Stimulated activated CD8-positive, alpha-beta memory T cell treated with anti-CD3 and anti-CD28 coated beads, Interleukin-4, amount 100 ng/mL, for 4 hours (primary cell): ENCODE measurements at places on chromosomes 2 and 18.

DNA sequence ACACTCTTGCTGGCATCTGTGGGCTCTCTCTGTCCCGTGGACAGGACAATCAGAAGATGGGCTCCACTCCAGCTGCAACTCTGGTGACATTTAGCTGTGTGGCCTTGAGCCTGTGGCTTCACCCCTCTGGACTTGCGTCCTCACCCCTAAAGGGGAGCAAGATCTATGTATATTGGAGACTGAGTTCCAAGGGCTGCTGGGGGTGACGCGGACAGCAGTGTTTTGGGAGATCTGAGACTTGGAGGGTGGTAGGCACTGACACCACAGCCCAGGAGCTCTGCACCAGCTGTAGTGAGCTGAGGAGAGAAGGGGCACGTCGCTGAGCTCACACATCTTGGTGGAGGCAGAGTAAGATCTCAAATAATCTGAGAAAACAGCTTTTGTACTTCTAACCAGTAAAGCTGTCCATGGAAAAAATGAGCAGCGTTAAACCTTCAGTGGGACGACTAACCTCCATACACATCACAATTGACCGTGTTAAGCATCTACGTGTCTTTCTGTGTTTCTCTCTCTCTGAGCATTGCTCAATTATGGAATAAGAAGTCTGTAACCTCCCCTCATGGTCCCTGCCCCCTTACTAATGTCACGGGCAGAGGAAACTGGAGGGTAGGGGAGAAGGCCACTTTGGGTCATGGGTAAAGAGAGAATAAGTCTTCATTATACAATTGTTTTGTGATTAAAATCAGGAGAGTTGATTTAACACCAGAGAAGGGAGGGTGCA is 85.8 kb downstream of the SH3RF3 start:
- no peak for DNase-seq

- DNase-seq = no peak
Observed at GRCh38 chr18:31309115-31309514, 8.8 kb upstream of the DSG1 start.

DNA sequence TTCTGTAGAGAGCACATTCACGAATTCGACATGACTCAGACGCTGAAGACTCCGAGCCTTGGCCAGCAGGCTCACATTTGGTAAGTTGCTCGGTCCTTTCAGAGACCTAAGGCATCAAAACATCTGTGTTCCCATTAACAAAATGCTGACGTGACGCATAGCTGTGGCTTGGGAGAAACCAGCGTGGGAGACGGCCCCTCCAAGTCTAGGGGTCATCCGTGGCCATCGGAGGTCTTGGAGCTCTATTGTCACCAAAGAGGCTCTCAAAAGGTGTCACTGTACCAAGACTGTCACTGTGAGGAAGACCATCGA is 14.9 kb downstream of the FBLN7 start:
- no peak for DNase-seq

DNA sequence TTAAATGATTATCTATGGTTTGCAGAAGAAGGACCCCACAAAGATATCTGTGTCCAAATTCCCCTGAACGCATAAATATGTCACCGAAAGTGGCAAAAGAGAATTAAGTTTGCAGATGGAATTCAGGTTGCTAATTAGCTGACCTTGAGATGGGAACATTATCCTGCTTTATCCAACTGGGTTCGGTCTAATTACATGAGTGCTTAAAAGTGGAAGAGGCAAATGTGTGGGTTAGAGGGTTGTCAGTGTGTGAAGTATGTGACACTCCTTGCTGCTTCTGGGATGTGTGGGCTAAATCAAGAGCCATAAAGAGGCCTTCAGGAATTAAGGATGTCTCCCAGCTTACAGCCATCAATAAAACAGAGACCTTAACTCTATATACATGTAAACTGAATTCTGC is 53.5 kb downstream of the CDH19 start:
- DNase-seq = no peak

- no peak for DNase-seq
Observed at GRCh38 chr2:25664183-25664964, 9.0 kb downstream of the DTNB start.

- no peak for DNase-seq
Observed at GRCh38 chr2:2655453-2656114, 324.5 kb upstream of the MYT1L start.

- no peak for DNase-seq
Observed at GRCh38 chr18:26653943-26654615, 105.7 kb upstream of the KCTD1 start.
